ENCODE measurements at places on chromosomes 16 and 17.

- DNase-seq, result no peak
Observed at GRCh38 chr16:11045846-11046245, 101.5 kb downstream of the CLEC16A start.

GRCh38 chr16:16071631-16072244 lies 122.3 kb downstream of the ABCC1 start:
- DNase-seq, result no peak

DNA sequence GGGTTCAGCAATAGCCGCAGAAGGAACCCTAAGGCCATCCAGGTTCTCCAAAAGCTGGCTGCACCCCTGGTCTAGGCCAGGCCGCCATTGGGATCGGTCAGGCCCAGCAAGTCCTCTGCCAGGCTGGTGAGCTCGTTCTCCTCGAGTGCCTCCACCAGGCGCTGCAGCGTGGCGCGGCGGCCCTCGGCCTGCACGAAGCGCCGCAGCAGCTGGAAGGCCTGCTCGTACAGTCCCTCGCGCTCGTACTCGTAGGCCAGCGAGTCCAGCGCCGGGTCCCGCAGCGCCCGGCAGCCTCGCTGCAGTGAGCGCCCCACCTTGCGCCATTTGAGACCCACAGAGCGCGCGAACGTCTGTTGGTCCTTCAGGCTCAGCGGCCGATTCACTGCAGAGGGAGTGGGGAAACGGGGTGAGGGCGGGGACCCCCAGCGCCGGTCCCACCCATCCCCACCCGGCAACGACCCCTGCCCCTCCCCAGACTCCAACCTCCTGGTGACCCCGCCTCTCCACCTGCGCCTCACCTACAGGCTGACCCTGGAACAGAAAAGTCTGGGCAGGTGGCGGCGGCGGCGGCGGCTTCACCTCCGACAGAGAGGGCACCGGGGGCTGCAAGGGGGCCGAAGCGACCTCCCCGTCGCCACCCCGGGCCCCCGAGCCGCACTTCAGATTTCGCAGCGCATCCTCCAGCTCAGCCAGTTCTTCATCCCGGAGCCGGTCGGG lies 3.9 kb upstream of the B3GNT9 start:
- DNase-seq, result no peak

GRCh38 chr16:57009643-57010170 lies 20.4 kb downstream of the NLRC5 start:
- DNase-seq, result no peak

DNA sequence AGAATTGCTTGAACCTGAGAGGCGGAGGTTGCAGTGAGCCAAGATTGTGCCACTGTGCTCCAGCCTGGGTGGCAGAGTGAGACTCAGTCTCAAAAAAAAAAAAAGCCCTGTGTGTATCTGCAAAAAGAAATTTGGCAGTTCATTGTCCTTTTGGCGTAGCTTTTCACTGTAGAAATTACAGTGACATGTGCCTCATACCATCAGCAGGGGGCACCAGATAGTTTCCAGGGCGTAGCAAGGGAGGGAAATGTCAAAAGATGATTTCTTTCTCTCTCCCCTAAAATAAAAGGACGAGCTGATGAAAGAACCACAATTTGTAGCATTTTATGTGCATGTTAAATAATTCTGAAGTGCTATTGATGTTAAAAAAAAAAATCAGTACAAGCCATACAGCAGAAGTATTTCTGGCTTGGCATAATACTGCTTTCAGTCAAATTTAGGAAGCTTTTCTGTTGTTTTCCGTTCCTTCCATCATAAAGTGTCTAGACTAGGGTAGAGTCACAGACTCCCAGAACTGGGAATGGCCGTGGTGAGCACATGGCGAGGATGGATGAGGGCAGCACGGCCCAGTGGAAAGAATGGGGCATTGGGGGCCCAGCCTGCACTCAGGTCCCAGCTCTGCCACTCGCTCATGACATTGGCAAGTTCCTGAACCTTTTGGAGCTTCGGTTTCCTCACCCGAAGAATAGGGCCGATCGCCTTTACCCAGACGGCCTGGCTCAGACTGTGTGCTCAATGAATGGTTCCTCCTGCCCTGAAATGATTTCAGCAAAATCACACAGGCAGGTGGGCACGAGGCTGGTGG lies 59.8 kb upstream of the RPH3AL start:
- peak; percentile 37 for DNase-seq

DNA sequence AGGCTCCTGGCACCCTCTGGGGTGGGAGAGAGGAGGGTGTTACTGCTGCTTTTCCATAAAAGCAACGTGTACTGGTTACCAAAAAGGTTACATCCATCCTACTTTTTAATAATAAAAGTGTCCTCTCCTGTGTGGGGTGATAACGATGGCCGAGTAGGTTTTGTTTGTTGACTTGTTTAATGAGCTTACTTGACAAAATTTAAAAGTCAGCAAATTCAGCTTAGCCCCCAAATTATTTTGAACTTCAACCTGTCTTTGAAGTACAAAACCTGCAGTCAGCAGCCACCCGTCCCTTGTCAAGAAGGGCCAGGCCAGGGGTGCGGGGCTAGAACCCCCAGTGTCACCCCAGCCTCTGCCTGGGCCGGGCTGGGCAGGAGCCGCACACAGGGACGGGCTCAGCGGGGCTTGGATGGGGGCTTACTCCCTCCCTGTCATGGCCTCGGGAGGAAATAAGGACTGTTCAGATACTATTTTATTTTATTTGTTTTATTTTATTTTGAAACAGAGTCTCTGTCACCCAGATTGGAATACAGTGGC lies 103.9 kb upstream of the CHMP6 start:
- no peak for DNase-seq

DNA sequence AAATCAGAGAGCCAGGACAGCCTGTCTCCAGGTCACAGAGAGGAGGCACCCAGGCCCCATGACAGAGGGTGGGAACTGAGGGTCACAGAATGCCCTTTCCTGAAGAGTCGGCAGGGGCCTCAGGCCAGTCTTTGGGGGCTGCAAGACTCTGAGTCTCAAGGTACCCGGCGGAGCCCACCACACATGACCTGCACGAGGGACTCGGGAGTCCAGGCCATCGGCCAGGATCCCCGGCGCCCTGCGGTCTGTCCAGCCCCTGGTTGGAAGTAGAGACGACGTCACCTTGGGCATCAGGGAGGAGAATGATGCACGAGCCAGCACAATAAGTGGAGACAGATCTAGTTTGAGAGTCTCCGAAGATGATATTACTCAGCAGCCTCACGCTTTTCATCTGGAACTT lies 234.7 kb upstream of the SDK2 start:
- DNase-seq, result no peak

Data from LoVo (cell line).